Stimulated activated CD8-positive, alpha-beta memory T cell treated with anti-CD3 and anti-CD28 coated beads, Interleukin-4, amount 100 ng/mL, for 1 hour (primary cell): ENCODE measurements at places on chromosomes 4 and X.

GRCh38 chr4:106238820-106239420 lies 77.1 kb downstream of the TBCK start:
- DNase-seq: no peak

- DNase-seq: no peak
Measured at GRCh38 chr4:176357359-176358082, 37.8 kb downstream of the SPCS3 start.

DNA sequence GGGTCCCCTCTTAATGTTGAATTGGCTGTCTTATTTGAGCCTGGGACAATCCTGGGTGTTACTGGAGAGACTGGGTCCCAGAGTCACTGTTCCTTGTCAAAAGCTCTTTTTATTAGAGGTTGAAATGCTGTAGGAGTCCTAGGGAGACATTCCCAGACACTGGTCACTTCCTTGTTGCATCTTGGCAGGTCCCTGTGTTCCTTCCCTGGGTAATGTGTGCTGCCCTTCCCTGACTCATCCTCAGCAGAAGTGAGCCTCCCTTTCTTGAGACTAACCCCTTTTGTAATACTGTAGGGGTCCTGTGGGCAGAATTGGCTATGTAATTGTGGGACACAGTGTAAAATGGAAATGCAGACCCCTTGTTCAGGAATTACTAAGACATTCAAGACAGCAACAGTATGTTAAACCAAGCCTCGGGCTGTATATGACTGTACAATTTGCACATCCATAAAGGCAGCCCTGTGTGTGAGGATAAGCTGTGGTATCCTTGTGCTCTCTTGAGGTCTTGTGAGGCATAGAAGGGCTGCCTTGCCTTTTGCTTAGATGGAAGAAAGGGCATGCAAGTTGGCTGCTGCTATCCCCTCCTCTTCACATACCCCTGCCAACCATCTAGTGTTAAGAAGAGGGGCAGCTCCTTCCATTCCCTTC lies 53.5 kb downstream of the DCLK2 start:
- no peak for DNase-seq

DNA sequence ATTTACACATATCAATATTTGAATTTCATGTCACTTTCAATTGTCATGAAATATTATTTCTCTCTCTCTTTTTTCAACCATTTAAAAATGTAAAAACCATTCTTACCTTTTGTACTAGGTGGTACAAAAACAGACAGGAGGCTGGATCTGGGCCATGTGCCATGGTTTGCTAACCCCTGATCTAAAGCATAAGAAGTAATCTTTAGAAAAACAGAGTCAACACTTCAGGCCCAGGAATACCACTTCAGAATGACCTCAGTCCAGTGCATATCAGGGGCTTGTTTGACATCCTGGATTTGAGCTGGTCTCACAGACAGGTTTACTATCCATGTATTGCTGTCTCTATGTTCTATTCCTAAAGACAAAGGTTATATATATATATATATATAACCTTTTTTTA lies 102.5 kb downstream of the DCHS2 start:
- DNase-seq: no peak

DNA sequence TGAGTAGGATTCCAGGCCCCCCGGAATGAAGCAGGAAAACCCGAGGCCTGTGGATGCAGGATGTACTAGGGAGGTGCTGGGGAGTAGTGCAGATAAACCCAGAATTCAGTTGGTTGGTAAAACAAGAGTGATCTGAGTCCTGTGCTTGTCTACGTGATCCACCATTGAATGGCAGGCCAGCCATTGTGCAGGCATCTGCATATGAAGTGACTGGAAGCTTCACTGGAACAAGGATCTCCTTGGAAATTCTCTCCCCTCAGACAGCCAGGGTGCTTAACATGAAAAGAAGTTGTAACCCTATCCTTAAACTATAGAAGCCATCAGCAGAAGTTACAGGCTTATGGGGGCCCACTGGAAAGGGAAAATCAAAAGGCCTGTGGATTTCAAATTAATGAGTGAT lies 656 bp upstream of the GSPT2 start:
- DNase-seq: no peak

GRCh38 chr4:182179105-182179504 lies 64.1 kb upstream of the TENM3 start:
- no peak for DNase-seq

GRCh38 chr4:109010521-109010920 lies 247.7 kb upstream of the ETNPPL start:
- no peak for DNase-seq

- DNase-seq: no peak
Measured at GRCh38 chr4:169571435-169571834, 40.9 kb downstream of the NEK1 start.

DNA sequence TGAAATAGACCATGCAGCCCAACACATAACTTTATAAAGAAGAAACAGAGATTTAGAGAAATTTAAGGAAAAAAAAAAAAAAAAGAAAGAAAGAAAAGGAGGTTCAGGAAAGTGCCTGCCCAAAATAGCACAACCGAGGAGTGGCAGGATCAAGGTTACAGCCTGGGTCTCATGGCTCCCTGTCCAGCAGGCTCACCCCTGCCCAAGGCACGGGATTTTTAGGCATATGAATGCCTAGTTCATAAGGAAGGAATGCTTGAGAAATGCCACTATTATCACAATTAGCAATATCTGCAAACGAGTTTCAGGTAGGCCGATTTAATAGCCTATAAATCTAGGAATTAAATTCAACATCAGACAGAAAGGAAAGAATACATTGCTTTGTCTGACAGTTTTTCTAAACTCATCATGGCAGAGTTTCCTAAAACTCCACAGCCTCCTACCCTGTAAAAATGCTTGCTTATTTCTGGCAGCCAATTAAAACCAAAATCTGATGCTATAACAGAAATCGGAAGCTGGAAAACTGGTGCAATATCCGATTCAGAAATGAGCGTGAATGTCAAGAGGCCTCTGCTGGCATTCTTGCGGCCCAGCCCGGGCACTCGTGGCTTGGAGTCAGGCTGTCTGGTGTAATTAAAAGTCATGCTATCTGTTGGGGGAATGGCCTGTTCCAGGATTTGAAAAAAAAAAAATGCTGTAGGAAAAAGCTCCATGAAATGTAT lies 63.5 kb downstream of the GEMIN8 start:
- DNase-seq: no peak

GRCh38 chrX:22194660-22194945 lies 78.1 kb upstream of the CBLL2 start:
- DNase-seq: no peak
